ENCODE measurements at places on chromosomes 4 and X.

DNA sequence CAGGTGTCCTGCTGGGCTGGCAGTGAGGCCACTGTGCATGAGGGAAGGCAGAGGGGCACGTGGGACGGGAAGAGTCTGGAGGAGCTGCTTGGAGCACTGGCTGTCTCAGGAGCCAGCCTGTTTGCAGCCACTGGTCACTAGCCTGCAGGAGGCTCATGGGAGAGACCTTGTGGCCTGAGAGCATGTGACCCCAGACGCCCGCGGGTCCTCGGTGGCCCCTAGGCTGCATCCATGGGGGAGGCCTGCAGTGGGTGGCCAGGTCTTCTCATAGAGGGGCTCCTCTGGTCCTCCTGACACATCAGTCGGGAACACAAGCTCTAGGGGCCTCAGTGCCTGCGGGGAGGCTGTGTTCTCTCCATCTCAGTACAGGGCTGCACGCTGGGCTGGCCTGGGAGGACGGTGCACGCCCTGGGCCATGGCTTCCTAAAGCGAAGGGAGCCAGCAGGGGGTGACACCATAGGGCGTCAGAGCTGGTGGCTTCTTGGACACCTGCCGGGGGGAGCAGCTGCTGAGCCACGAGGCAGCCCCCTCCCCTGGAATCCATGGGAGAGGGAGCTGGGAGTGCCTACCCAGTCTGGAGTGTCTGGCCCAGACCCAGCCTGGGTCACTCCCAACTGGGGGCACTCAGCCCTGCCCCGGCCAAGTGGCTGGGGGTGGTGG, 12.3 kb downstream of the NAT8L start:
- DNase-seq = no peak

DNA sequence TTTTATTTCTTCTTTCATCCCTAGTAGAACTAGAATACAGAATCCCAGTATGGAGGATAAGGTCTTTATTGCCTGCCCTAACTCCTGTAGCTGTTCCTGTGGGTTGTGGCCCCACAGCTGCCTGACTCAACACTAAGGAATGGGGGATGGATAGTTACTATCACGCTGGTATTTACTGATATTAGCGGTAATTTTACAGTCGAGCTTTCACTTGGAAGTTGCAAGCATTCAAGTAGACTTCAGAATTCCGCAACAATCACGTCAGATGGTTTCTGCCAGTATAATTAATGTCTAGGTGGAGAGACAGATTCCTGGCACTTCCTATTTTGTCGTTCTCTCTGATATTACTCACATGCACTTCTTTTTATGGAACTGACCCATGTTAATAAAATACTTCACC, 489.8 kb downstream of the PABPC4L start:
- no peak for DNase-seq

GRCh38 chrX:113818346-113818745, 765.5 kb upstream of the HTR2C start:
- DNase-seq = no peak

- DNase-seq = no peak
These were observed 124.5 kb downstream of the ATXN3L start for GRCh38 chrX:13195340-13195739.

DNA sequence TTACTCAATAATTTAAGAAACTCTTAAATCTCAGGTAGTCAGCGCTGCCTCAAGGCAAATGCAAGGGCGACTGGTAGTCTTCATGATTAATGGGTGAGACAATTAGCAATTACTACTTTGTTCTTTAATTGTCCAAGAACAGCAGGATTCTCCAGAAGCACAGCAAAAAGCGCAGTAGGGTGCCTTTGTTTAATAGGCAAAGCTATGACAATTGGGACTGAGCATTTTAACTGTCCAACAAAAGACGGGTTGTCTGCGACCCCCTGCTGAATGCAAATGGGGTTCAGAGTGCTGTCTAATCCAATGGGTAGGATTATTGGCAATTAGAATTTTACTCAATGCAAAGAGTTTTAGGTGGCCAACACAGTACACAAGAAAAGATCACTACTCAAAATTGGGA, 286.1 kb downstream of the CHIC1 start:
- no peak for DNase-seq

- DNase-seq = peak; percentile 7
These were observed at the start of gene TMEM150C for GRCh38 chr4:82561786-82562563. TSS of gene TMEM150C (minus strand) at chr4:82561988. CDS start at chr4:82504657, 57,331 bp downstream.
